ENCODE measurements at places on chromosomes 4 and X.

DNA sequence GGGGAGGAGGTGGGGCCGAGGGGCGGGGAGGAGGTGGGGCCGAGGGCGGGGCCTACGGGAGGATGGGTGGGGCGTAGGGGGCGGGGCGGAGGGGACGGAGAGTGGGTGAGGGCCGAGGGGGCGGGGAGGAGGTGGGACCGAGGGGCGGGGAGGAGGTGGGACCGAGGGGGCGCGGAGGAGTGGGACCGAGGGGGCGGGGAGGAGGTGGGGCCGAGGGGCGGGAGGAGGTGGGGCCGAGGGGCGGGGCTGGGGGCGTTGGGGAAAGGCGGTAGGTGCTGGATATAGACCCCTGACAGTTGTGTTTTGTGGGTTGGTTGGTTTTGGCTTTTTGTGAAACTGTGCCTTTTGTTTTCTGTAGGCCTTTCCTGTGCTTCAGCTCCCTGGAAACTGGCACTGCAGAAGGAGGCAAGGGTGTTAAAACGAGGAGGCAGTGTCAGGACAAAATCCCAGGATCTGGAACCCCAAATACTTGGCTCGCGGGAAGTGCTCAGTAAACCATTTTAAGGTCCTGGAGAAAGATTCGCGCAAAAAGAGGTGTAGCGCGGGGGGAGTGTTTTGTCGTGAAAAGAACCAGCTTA is 580 bp upstream of the MMGT1 start:
- peak; percentile 26 for DNase-seq

DNA sequence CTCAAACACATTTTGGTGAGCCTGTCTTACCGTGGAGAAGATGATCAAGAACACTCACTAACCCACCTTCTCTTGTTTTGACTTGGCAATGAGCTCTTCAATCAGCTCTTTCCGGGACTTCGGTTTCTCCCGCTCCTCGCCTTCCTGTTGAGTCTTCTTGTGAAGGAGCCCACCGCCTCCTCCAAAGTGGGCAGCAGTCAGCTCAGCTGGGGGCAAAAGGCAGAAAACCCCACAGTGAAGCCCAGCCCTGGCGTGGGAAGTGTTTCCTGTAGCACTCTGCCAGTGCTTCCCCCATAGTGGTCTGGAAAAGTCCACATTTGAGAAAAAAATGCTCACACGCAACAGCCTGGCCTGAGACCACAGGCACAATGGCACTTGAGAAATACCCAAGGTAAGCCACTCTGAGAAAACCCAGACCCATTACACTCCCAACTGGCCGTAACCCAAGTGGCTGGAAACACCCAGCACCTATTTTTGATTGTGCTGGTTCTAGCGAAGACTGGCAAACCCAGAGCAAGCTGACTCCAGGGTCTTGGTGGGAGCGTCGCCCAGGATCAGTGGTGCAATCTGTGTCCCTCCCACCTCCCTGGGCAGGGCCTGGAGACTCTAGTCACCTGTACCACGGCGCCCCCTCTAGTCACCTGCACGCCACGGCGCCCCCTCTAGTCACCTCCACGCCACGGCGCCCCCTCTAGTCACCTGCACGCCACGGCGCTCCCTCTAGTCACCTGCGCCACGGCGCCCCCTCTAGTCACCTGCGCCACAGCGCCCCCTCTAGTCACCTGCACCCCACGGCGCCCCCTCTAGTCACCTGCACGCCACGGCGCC is 8.6 kb downstream of the NOP14 start:
- no peak for DNase-seq

GRCh38 chr4:85734424-85734831 is 259.5 kb downstream of the ARHGAP24 start:
- no peak for DNase-seq

- DNase-seq, result no peak
Measured at GRCh38 chrX:9519546-9520216, 54.8 kb downstream of the TBL1X start.

- DNase-seq, result no peak
Measured at GRCh38 chr4:78650106-78651024, 98.8 kb downstream of the ANXA3 start.

GRCh38 chrX:80216086-80216485 is 201.5 kb downstream of the TBX22 start:
- no peak for DNase-seq

- no peak for DNase-seq
Measured at GRCh38 chr4:52997132-52997416, 135.0 kb downstream of the RASL11B start.

DNA sequence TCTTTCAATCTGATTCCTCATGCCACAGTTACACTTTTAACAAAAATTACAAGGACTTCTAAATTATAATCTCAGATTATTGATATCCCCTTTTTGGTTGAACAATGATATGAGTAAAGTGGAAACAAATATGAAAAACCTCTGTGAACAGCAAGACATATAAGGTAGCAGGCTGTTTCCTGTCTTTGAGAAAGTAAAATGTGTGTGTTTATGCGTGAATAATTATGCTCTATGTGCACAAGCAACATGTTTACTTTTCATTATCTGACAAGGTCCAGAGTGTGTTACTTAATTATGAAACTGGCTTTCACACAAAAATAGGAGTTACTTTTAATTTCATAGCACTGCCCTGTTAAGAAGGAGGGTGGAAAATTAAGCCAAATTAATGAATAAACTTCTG is 43.1 kb downstream of the DDIT4L start:
- no peak for DNase-seq

DNA sequence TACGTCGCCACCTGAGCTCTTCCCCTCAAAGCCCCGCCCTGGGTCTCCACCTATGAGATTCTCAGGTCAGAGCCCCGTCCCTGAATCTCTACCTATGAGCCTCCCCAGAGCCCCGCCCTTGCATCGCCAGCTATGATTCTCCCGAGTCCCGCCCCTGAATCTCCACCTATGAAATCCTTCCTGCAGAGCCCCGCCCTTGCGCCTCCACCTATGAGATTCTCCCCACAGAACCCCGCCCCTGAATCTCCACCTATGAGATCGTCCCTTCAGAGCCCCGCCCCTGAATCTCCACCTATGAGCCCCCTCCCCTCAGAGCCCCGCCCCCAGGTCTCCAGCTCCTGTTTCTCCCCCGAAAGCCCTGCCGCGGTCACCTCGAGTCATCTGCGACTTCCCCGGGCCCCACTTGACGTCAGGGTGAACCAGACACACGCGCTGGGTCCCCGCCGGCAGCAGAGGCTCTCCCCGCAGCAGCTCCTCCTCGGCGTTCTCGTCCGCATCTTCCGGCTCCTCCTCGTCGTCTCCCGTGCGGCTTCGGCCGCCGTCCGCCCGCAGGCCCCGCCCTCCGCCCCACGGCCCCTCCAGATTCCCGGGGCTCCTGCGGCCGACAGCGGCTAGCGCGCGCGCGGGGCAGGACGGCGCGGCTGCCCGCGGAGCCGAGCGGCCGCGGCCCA is 393 bp downstream of the GTPBP6 start:
- no peak for DNase-seq

- no peak for DNase-seq
Measured at GRCh38 chrX:94977986-94978385, 1304.0 kb downstream of the FAM133A start.

DNA sequence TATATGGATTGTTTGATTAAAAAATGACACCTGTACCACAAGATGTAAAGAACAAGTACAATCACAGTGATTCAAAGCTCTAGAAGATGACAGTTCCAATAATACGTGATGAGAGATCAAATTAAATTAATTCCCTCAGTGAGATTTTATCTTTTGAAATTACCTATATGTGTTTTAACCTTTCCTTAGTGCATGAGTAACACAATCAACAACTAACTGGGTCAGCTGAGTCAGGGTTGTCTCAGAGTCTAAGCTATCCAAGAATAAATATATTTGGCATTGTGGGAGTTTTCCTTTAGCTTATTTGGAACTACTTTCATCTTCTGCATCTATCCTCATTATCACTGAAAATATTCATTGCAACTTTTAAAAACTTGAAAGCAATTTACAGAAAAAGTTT is 162.8 kb downstream of the WDFY3 start:
- DNase-seq, result no peak

DNA sequence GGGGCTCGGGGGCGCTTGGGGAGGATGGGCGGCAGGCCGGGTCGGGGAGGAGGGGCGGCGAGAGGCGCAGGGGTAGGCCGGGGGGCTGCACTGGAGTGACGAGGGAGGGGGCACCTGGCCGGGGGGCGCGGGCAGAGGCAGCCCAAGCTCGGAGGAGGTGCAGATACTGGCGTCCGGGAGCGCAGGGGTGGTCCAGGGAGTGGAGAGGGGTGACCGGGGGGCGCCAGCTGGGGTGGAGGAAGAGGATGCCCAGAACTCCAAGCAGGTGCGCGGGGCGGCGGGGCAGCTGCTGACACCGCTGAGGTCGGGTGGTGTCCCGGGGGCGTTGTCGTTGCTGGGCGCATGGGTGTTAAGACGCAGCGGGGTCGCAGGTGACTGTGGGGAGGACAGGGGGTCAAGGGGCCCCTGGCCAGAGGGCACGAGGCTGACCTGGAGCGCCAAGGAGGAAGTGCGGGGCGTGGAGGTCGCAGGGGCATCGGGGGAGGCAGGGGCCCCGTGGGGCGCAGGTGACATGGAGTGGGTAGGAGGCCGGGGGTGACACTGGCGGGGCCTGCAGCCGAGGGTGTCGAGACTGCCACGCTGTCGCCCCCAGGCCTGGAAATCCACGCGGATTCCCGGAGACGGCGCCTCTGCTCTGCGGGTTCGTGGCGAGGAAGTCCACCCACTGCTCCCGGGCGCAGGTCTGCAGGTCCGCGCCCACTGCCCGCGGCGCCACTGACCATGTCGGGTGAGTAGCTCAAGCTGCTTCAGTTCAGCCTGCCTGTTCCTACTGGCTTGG is 928 bp downstream of the GYG2 start:
- no peak for DNase-seq

DNA sequence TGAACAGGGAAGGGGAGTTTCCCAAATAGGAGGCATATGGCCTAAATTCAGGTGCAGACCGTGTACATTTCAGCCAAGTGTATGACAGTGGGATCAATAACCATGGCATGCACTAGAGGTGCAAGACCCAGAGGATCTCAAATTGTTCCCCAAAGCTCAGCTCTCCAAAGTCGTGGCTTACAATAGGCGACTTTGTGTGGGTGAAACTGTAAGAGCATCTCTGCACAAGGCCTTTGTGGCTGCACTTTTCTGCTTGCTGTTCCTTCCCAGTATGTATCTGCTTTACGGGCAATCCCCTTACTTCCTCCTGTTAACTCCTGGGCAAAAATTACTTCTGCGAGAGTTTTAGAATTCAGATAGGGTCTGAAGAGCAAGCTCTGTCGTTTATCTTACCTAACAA is 518.3 kb upstream of the ZFP42 start:
- no peak for DNase-seq

DNA sequence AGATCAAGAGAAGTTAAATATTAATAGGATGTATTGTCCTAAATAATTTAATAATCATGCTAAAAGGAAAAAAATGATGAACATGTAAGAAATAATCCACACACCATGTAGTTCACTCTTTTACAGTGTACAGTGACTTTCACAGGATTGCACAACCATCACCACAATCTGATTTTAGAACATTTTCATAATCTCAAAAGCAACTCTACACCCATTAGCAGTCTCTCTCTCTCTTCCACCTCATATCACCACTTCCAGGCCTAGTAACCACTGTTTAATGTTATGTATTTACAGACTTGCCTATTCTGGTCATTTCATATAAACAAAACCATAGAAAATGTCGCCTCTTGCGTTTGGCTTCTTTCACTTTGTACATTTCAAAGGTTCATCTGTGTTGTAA is 153.4 kb downstream of the FSTL5 start:
- DNase-seq, result no peak

- no peak for DNase-seq
Measured at GRCh38 chr4:76233529-76233928, 18.0 kb upstream of the FAM47E start.

GRCh38 chr4:53365121-53365485 is 758 bp downstream of the SCFD2 start:
- DNase-seq, result no peak

DNA sequence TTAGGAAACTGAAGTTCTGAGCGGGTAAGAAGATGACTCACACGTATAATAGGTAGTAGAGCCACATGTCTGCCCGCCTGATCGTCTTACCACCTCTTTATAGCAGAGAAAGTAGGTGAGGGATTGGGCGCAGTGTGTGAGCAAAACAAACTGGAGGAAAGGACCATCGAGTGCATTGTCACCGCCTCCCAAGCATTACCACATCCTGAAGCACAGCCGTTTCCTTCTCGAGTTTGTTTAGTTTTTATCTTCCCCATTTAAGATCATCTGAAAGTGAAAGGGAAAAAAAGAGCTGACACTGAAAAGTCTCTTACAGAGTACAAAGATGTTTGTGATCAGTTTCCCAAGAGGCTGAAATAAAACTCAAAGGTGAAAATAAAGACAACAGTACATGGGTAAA is 14.8 kb downstream of the PDK3 start:
- DNase-seq, result peak; percentile 13

DNA sequence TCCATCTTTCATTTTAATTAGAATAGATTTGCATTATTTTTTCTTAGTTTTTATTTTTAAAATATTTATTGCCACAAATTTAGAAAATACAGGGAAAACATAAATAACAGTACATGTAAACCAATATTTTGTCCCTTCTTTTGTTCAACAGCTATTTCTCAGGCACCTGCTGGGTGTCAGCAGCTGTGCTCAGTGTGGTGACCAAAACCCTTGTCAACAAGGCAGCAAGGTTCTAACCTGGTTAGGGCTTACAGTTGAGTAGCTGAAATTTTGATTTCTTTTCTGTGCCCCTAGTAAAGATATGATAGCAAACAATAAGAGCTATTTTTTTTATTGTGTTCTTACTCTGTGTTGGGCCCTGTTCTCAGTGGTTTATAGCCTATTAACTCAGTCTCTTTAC is 128.1 kb downstream of the PTTG2 start:
- DNase-seq, result no peak

Data from NCI-H2171 treated with DMSO at 0.1 percent for 48 hours (cell line).